ENCODE measurements at places on chromosomes 4 and X.
A peak's percentile ranks its signal among the peaks of the same experiment; 100 is the strongest.

DNA sequence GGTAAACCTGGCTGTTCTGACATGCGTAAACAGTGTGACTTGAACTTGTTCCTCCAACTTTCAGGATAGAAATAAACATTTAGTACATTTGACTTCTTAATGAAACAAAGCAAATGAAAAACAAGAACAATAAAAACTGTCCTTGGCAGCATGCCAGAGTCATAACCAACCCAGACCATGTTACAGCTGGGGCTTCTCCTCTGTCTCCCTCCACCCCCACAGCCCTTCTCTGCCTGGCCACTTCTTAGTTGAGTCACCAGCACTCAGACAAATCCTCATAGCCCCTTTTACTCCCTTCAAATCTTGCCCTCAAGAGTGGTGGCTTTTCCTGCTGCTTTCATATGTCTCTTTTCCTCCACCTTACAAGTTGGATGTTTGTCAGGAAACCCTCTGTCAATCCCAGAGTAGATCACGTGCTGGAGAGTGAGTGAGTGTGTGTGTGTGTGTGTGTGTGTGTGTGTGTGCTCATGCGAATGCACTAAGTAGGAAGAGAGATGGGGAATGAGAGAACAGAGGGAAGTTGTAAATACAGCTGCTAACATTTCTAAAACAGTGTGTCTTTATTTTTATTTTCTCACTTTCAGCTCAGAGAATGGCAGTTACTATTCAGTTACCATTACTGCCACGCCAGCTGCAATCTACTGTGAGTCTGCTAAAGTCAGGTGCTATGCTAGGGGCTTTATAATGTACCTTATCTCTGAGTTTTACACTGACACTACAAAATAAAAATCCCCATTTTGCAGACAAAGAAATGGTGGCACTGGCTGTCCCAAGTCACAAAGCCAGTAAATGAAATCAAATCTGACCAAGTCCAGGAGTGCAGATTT, 15.0 kb downstream of the SCARB2 start:
- peak; percentile 73 for DNase-seq

- DNase-seq: no peak
These were observed 3.7 kb downstream of the EREG start for GRCh38 chr4:74368596-74368995.

DNA sequence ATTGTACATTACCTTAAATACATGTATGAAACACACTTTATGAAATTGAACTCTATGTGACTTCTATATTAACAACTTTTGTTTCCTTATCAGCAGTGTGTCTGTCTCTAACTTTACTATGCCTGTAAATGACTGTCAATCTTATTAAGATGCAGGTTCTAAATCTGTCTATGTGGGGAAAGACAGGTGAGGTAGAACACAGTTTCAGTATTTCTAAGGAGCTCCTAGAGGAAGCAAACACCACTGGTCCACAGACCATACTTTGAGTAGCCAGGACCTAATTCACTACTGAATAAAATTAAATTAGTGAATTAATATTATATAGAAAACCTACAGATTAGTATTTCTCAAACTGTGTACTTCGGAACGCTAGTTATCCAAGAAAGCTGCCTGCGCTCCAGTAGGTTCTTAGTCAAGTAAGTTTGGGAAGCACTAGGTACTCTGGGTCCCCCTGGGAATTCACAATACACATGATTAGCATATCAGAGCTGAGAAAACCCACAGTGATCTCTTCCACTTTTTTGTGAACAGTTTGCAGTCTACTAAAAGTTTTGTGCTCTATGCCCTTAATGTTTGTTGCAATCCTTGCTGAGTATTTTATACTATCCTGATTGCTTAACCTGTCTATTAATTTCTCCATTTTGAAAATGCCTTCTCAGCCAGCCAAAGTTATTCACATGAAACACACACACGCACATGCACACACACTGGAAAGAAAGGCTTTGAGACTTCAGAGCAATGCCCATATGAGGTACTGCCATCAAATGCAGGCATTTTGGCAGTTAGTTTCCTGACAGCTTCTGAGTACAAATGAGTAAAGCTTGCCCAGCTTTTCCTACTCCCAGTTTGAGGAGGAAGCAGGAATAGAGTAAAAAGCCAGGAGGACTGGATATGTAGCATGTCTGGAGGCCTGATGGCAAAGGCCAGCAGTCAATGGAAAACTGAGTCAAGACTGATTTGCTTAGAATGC, 133.6 kb upstream of the CPEB2 start:
- no peak for DNase-seq

- no peak for DNase-seq
These were observed 245.1 kb upstream of the RPS6KA3 start for GRCh38 chrX:20511792-20512191.

DNA sequence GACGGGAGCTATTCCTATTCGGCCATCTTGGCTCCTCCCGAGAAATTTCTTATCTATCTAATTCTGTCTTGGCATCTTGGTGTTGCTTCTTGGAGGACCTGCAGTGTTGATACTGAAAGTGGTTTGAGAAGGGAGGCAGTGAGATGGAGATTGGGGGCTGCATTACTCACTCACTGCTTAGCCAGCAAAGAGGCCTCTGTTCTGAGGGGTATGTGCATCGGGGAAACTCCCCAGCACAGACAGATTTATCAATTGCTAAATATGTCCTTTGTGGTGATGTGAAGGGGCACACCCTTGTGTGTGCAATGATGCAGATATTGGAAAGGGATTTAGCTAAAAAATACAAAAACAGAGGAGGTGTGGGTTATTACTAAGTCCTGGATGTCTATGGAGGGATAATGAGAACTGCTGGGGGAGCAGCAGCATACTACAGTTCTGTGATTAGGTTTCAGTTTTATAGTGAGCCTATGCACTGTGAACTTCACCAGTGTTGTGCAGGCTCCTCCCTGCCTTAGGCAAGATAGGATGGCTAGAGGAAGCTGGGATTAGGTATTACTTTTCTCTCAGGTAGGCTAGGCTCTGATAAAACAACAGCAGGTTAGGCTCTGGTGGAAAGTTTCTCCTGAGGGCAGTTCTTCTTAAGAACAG, 279.0 kb downstream of the HS3ST1 start:
- no peak for DNase-seq

DNA sequence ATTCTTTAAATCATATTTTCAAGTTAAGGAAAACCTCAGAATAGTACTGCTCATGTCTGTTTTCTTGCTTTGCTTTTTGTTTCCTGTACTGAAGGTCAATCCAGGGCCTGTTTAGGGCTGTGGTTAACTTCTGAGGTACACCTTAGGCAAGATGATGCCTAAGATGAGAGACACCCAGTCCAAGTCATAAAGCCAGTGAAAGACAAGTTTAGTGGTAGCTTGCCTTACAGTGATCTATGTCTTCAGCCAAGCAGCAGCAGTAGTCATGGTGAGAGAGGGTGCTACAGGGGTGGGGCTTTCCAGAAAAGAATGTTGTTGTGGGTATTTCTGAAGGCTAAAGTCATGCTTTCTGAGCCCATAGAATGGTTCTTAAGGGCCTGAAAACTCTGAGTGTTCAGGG, 173.7 kb downstream of the VSIG4 start:
- DNase-seq: peak; percentile 58

- no peak for DNase-seq
These were observed 115.0 kb upstream of the KCNIP4 start for GRCh38 chr4:22063613-22064012.
